ENCODE measurements at places on chromosomes 5 and 9. TPM values are rescaled to one million over a fixed set of nuclear protein-coding genes. Genes with fewer than 3 reads are reported as not detected.

GRCh38 chr5:178278358-178279023 is 45.9 kb upstream of the PHYKPL start:
- DNase-seq: no peak

DNA sequence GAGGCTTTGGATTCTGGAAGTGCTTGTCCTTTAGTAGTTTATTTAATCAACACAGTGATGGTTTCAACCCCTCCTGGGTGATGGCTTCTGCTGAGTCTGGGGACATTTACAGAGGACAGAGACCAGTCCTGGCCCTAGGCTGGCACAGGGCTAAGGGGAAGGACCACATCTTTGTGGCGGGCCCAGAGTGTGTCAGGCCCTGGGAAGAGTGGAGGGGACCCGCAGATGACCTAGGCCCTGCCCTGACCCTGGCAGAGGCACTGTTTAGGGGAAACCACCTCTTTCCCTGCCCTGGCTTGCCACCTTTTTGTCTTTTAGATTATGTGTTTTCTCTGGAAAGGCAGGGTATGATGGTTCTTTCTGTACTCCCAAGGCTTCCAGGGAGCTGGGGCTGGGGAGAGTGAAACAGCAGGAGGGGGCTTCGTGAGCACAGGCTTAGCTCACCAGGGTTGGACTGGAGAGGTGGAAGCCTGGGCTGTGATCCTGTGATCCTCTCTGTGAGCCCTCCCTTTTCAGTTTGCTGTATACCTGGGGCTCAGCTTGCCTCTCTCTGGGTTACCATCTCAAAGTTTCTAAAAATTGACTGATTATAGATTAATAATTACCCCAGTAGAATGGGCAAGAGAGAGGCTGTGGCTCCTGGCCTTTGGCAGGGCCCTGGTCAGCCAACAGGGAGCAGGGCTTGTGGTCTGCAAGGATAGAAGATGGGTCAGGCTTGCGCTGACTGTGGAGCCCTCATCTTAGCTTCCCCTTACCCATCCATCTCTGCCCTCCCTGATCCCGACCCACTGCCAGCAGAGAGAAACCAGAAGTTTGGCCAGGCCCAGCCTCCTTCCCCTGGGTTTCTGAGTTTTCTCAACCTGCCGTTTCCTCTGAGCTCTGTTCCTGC is 1.7 kb upstream of the SYNPO start:
- no peak for DNase-seq

DNA sequence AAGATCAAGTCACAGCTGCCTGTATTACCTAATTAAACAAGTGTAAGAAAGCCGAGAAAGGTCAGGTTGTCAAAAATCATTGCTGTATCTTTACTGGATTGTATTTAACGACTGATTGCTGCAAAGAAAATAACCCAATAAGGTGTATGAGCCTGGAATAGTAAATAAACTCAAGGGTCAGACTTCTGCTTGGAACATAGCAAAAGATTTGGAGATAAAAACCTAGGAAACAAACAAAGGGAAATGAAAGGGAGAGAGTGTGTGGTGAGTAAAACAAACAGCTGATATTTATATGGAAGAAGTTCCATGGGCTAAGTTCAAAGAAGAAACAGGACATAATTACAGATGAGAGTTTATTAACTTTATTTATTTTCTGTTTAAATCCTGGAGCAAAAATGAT is 354.0 kb downstream of the TLR4 start:
- DNase-seq: no peak

The CDH9 gene
- not detected for total RNA-seq

The PIGO gene
- total RNA-seq: 29.0 TPM

The CA9 gene
- not detected for total RNA-seq

- peak; percentile 61 for DNase-seq
Observed at GRCh38 chr5:180470966-180471582, 23.1 kb upstream of the CNOT6 start.

The CPLANE1 gene
- 15.5 TPM for total RNA-seq

GRCh38 chr9:37938121-37938891 is 34.4 kb upstream of the SLC25A51 start:
- no peak for DNase-seq

GRCh38 chr5:58598440-58598839 is 15.6 kb downstream of the RAB3C start:
- no peak for DNase-seq
